ENCODE measurements at places on chromosomes 2 and 18. TPM values are rescaled to one million over a fixed set of nuclear protein-coding genes. Genes with fewer than 3 reads are reported as not detected.

CCDC141 gene
- not detected for total RNA-seq

NTSR2 gene
- total RNA-seq: not detected

BCL2 gene
- total RNA-seq: 0.57 TPM

GKN2 gene
- 2.4 TPM for total RNA-seq

RNU2-63P gene
- not detected for total RNA-seq

RUFY4 gene
- total RNA-seq: not detected

OSBPL6 gene
- total RNA-seq: 7.7 TPM

TEX44 gene
- total RNA-seq: not detected

GCKR gene
- 0.30 TPM for total RNA-seq

RAB27B gene
- 10.4 TPM for total RNA-seq

SLC8A1 gene
- 0.40 TPM for total RNA-seq

All from A549 treated with CORT108297 at 1 μM for 4 hours (cell line).